ENCODE measurements at places on chromosomes 7 and 10.

- no peak for DNase-seq
These were observed 38.7 kb upstream of the CCSER2 start for GRCh38 chr10:84289521-84290200.

- DNase-seq: peak; percentile 9
These were observed 22.4 kb downstream of the DPYSL4 start for GRCh38 chr10:132209130-132209529.

GRCh38 chr7:107951172-107951787 is 51.7 kb downstream of the LAMB1 start:
- peak; percentile 48 for DNase-seq

- DNase-seq: no peak
These were observed 127.1 kb upstream of the VIPR2 start for GRCh38 chr7:159271781-159272180.

DNA sequence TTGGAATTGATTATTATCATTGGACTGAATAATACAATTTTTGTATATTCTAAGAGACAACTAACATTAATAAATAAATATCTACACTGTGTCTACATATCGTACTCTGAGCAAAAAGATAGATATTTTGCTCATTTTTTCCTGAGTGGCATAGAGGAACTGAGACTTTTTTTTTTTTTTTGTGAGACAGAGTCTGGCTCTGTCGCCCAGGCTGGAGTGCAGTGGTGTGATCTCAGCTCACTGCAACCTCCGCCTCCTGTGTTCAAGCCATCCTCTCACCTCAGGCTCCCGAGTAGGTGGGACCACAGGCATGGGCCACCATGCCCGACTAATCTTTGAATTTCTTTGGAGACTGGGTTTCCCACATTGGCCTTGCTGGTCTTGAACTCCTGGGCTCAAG is 14.0 kb downstream of the KMT2E start:
- DNase-seq: no peak

GRCh38 chr10:113767222-113767621 is 15.7 kb downstream of the PLEKHS1 start:
- no peak for DNase-seq

DNA sequence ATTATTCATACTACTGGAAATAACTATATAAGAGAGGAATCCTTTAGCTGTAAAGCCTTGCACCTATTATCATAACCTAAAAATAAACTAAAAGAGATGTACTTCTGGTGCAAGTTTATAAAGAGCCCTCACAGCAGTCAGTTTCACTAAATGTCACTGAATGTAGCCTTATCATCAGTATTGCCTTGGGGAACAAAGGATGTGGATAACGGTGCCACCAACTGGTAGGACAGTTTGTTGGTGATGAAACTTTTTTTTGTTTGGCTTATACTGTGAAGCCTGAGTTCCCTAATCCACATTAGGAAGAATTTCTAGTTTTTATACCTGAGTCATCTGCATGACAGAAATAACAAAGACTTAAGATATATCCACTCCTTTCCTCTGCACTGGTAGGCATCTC is 117.9 kb upstream of the COL1A2 start:
- peak; percentile 56 for DNase-seq

GRCh38 chr10:80200259-80200658 is 5.1 kb downstream of the ANXA11 start:
- no peak for DNase-seq

- DNase-seq: peak; percentile 35
These were observed 28.9 kb downstream of the CDK14 start for GRCh38 chr7:90625051-90625450.

DNA sequence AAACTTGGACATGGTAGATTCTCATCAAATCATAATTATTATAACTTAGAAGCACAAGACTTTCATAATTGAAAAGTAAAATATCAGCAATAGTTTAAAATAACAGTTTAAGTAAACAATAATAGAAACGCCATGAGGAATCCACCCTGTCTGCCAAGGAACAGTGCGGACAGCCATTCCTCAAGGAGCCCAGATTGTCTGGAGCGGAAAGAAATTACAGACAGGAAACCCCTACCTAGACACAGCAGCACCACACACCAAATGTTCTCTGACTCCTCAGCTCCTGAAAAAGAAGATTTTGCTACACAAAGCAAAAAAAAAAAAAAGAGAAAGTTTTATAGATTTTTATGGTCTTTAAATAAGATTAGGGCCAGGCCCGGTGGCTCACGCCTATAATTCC is 21.5 kb upstream of the SEC61G start:
- DNase-seq: no peak

- DNase-seq: no peak
These were observed 171.3 kb downstream of the PRKCQ start for GRCh38 chr10:6408799-6409198.

GRCh38 chr7:30510124-30511075 is 5.8 kb upstream of the GGCT start:
- DNase-seq: peak; percentile 58

- no peak for DNase-seq
These were observed 161.1 kb downstream of the PAXIP1 start for GRCh38 chr7:154841731-154842331.

DNA sequence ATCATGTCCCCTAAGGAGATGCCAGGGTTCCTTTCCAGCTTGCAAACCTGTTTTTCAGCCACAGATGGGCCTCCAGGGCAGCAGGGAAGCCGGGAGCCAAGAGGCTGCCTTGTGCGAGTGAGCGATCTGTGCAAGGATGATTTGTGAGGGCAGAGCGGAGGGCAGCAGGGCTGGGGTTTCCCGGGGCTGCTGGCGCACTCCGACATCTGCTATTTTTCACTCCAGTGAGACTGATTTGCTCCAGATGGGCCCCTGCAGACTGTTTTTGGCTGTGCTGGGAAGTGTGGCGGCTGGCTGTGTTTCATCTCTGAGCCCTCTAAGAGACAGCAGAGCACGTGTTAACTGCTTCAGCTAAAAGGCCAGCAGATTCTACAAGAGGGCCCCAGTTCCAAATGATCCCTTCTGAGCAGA is 466.2 kb downstream of the TYW1 start:
- DNase-seq: no peak

GRCh38 chr10:130747356-130747755 is 564.2 kb downstream of the TCERG1L start:
- no peak for DNase-seq

DNA sequence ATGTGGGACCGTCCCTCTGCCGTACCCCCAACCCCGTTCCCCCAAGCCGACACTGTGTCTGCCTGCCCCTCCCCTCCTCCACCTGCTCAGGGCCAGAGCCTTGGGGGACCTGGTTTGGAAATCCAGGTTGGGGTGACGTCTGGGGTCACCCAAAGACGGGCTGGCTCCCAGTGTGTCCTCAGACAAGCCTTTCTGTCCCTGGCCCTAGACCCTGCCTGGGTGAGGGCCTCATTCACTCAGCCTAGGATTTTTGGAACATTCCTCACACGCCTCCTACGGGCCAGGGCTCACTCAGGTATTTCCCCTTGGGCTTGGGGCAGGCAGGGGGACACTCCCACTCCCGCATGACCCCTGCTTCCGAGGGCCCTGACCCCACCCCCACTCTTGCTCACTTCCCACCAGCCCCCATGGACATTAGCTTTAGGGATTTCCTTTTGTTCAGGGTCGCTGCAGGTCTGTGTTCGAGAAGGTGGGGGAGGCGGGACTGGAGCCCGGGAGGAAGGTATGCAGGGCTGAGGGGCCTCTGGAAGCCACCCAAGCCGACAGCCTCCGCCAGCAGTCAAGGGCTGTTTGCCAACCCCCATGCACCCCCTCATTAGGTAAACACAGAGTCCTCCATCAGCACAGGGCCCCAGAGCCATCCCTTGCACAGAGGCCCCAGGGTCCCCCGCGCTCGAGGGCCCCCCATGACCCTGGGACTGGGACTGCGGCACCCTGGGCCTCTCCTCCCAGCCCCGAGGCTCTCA is 35.1 kb downstream of the PDGFA start:
- DNase-seq: no peak

DNA sequence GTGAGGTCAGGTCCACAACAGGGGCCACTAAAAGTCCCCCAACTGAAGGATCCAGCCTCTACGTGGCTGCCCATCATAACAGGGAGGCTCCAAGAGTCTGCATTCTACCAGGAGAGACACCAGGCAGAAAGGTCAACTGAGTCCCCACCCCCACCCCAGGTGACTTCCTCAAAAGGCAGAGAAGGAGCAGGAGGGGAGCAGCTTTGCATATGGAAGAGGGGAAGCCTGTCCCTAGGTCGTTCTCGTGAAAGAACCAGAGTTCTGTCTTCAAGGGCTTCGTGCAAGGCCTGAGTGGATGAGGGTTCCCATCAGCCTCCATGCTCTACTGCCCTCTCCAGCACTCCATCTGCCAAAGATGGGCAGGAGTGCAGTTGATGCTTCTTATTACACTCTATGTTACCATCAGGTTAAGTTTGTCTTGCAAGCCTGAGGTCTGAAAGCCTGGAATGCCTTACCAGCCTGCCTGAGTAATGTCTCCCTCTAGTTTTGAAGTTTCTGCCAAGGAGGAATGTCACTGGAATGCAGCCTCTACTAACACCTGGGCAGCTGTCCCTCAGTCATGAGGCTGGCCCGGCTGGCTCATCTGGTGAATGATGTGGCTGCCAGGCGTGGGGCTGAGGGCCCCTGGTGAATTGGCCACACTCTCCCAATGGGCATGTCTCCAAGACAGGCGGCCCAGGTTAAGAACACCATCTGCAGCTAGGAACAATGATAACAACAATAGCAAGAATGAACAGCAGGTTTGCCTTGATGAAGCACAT is 54.3 kb upstream of the SMNDC1 start:
- peak; percentile 59 for DNase-seq

DNA sequence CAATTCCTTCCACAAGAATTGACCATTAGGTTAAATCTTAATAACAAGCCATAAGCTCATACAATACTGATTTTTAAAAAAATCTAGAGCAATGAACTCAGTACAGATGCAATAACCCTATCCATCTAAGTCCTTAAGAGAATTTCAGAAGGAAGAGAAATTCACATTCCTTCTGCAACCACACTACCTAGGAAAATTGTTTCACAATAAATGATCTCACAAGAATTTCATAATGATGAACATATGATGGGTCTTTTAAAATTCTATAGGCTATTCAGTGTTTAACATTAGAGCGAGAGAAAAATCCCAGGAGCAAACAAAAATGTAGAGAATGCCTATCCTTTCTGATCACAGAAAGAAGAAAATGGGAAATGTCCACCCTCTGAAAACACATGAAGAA is 70.0 kb upstream of the MAGI2 start:
- DNase-seq: no peak

- DNase-seq: no peak
These were observed 94.3 kb upstream of the AFAP1L2 start for GRCh38 chr10:114498413-114499111.

DNA sequence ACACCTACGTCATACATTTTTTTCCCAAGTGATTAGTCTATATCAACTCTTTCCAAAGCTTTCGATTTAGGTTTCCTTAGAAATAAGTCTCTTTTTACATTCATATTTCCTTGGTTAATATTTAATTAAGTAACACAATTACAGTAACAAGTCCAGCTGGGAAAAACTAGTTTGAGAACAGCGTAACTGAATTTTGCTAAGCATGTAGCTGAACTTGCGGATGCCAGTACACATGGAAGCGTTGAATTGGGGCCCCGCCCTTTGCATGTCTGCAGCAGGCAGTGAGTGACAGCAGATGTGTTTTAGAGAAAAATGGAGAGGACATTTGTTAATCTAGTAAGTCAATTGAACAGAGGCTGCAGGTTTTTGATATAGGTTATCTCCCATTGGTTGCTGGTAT is 72.5 kb downstream of the TAF3 start:
- DNase-seq: no peak

DNA sequence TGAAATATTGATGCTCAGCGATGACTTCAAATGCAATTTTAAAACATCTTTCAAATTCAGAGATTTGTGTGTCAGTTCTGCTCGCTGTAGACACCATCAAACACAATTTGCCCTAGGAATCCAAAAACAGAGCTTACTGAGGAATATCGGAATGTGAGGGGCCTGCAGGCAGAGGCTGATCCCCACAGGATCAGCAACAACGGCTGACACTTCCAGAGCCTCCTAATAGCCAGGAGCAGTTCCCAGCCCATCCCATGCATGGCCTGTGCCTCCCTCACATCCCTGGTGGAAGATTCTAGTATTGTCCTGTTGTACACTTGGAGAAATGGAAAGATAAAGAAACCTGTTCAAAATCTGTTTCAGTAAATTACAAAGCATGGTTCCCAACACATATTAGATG is 129.7 kb upstream of the VWC2 start:
- DNase-seq: no peak

DNA sequence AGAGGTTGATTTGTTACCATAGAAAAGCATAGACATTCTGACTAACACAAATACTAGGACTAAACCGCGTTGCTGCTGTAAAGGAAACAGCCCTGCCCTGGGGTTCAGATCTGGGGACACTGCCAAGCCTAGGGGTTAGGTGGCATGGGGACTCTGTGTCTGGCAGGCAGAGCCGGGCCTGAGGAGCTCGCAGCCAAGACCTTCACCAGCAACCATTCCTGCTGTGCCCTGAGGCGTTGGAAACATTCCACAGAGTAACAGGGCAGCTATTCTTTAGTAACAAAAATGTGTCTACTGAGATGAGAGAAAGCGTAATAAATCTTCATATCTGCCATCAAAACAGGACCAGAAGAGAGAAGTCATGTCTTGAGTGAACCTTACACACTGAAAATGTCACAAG is 280.5 kb downstream of the POM121L12 start:
- peak; percentile 1 for DNase-seq

DNA sequence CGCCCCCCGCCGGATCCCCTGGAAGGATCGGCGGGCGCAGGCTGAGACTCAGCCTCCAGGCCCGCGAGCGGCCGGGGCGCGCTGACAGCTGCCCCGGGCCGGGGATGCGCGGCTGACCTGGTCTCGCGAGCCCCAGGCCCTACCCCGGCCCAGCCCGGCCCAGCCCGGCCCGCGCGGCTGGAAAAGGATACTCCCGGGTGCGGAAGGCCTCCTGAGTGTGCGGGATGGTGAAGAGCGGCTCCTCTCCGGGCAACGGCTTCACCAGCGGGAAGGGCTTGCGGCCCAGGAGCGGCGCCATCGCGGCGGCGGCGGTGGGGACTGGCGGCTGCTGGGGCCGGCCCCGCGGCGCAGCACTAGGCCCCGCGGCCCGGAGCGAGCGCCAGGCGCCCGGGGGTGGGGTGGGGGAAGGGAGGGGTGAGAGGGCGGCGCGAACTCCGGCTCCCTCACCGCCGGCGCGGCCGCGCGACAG is 423 bp downstream of the BAZ1B start:
- DNase-seq: no peak

DNA sequence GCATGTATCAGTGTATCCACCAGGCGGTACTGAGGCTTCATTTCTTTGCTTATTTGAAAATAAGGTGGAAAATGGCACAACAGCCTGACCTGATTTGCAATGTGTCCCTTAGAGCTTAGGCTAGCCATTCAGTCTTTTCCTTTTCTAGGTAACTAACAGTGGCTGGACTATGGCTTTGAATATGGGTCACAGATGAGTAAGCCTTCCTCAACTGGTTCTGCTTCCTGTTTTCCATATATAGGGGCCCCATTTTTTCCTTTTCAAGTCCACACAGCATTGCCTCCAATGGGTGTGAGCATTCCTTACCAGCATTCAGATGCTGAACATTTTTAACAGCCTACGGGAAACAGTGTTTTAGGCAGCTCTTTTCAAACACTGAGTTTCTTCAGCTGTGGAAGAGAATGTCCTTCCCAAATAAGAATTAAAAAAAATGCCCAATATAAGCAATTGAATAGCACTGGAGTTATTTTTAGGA is 3.9 kb upstream of the ITGB1 start:
- peak; percentile 75 for DNase-seq

- peak; percentile 97 for DNase-seq
These were observed 122.7 kb downstream of the PRKAG2 start for GRCh38 chr7:151754142-151754590.

Data from MCF 10A (cell line).